ENCODE measurements at places on chromosomes 4 and X. TPM values are rescaled to one million over a fixed set of nuclear protein-coding genes. Genes with fewer than 3 reads are reported as not detected.

DNA sequence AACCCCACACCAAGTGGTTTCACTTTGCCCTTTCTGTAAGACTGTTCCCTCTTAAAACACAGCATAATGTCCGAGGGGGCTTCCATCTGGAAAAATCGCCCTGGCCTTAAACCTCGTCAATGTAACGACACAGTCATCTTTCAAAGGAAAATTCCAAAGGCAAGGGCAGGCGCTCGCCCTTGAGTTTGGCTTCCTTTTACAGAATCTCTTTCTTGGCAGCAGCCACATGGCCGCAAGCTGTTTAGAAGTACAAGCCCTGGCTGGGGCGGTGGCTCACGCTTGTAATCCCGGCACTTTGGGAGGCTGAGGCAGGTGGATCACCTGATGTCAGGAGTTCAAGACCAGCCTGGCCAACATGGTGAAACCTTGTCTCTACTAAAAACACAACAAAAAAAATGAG, 27.1 kb upstream of the GRPEL1 start:
- H3K27ac ChIP-seq: no peak overlapping the region
- H3K27me3 ChIP-seq: peaks cover 40% of the 10 kb centered on the region

DNA sequence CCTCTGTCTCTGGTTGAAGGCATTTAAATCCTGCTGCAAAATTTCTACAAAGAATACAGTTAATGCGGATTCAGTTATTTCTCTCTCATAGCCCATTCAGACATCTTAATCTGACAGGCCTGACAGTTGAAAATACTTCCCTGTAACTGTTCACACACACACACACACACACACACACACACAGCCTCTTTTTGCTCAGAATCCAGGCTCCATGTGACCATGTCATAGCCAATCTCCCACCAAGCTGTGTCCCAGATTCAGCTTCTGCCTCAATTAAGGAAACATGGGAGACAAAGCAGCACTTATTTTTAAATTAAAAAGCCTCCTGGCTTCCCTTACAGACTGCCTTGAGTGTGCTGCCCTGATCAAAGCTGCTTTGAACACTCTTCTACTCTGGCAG, 49.3 kb upstream of the EFHC2 start:
- DNase-seq: no peak
- no peak overlapping the region for H3K27ac ChIP-seq
- no peaks in the 10 kb centered on the region for H3K4me1 ChIP-seq
- H3K36me3 ChIP-seq: no peaks in the 10 kb centered on the region
- no peaks in the 10 kb centered on the region for H3K27me3 ChIP-seq

DNA sequence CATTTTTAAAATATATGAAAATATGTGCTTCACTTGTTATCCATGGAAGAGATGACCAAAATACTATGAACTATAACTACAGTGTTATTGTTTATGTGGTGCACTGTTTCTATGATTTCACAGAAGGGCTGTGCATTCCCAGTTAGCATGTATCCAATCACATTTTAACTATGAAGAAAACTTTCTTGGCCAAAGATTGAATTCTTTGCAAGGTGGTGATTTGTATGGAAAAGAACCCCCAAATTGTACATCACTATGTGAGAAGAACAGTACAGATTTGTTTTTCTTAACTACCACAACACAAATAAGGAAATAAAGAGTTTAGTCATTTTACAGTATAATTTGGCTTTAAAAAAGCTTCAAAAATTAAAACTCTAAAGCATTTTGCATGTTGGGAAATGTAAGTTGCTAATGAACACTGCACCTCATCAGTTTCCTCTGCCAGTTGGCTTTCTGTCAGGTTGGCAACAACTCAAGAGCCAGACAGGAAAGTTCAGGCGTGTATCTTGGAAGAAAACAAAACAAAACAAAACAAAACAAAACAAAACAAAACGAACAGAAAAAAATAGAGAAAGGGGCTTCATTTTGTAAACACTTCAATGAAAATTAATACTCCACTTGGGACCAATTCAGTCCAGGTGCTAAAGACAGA, 237.0 kb downstream of the SCFD2 start:
- no peak for DNase-seq
- H3K27ac ChIP-seq: no peak overlapping the region
- no peak overlapping the region for H3K4me3 ChIP-seq
- H3K4me1 ChIP-seq: peaks cover 2% of the 10 kb centered on the region

DNA sequence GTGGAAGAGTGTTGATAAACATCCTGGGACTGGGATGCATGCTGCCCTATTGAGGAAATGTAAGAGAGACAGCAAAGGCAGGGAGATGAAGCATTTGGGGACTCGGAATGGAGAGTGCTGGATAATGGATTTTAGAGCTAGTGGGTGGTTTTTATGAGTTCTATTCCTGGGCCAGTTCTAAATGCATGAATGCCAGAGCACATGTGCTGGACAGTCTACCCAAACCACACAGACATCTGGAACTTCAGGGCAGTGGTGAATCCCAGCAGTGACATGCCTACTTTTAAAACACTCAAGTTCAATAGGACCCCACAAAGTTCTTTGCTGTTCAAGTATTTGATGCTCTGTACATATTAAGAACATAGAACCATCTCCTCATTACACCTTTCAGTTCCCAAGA, 133.9 kb downstream of the CBR4 start:
- no peak overlapping the region for H3K27ac ChIP-seq
- peaks cover 18% of the 10 kb centered on the region for H3K36me3 ChIP-seq
- no peaks in the 10 kb centered on the region for H3K27me3 ChIP-seq
- no peak for DNase-seq
- H3K4me3 ChIP-seq: no peak overlapping the region

DNA sequence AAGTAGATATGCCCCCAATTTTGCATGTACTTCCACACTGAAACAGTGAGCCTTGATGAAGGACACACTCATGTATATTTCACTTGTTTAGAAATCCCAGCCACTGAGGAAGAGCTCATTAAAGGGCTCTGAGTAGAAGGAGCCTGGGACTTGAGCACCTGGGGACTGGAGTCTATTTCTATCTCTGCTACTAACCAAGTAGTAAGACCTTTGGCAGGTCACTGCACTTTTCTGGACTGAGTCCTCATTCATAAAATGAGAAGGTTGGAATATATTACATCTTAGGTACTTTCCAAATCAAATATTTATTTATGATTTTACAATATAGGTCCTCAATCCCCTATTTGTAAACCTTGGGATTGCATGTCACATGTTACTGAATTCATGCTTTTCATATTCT, 78.2 kb upstream of the C4orf54 start:
- no peaks in the 10 kb centered on the region for H3K36me3 ChIP-seq
- no peak for DNase-seq
- H3K4me3 ChIP-seq: no peak overlapping the region
- H3K27ac ChIP-seq: no peak overlapping the region
- peaks cover 6% of the 10 kb centered on the region for H3K27me3 ChIP-seq
- H3K4me1 ChIP-seq: no peaks in the 10 kb centered on the region

DNA sequence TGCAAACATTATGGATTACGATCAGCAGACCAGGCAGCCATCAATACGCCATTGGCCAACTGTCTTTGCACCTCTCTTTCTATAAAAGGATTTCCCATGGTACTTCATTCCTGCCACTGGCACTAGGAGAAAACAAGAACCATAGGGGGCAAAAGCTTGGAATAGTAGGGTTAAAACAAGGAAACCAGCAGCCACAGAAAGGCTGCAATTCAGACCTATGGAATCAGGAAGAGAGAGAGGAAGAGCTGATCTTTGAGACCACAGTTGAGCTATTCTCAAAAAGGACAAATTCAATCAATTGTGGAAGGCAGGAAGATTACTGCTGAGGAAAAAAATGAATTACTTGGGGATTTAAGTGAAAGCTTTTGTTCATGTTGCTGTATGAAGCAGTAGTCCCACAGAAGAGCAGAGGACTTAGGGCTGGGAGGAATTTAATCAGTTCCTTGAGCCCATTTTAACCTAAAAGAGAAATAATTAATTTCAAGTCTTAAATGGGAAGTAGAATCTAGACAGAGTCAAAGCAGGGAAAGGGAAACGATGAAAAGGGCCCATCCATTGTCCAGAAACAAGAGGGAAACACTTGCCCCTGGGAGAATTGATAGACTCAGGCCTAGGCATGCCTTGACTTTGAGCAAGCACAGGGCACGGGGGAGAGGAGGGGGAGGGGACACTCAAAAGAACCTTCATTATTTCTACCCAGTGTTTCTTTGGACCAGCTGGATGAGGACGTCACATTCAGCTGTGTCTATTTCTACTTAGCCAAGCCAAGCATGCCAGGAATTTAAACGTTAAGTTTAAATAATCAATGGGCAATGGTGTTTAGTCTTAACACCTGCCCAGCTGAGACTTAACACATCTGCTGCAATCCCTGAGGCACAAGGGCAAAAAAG, 50.7 kb downstream of the SCD5 start:
- H3K27me3 ChIP-seq: no peaks in the 10 kb centered on the region
- peaks cover 56% of the 10 kb centered on the region for H3K4me1 ChIP-seq
- H3K36me3 ChIP-seq: no peaks in the 10 kb centered on the region

DNA sequence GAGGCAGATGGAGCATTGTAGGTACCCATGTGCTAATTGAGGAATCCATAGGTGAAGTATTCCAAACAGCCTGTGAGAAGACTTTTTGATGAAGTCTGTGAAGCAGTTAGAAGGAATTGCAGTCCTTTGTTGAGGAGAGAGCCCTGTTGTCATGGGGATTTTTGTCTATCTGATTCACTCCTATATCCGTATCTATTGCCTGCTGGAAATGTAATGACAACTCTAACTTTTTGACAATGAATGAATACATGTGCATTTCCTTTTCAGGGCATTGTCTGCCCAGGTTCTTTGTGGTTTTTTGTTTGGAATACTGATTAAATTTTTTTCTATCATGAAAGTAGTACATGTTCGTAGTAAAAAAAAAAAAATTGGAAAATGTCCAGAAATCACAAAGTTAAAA, 31.1 kb downstream of the STK32B start:
- H3K36me3 ChIP-seq: peaks cover 1% of the 10 kb centered on the region
- no peak overlapping the region for H3K27ac ChIP-seq
- peaks cover 20% of the 10 kb centered on the region for H3K27me3 ChIP-seq

- peak overlapping the region; percentile 70 for H3K27ac ChIP-seq
- no peaks in the 10 kb centered on the region for H3K27me3 ChIP-seq
Measured at GRCh38 chrX:124217304-124218251, 114.9 kb upstream of the TEX13D start.

- no peaks in the 10 kb centered on the region for H3K4me1 ChIP-seq
- H3K27ac ChIP-seq: no peak overlapping the region
- no peaks in the 10 kb centered on the region for H3K36me3 ChIP-seq
- peaks cover 48% of the 10 kb centered on the region for H3K27me3 ChIP-seq
- no peak overlapping the region for H3K4me3 ChIP-seq
Measured at GRCh38 chrX:131219271-131219670, 69.8 kb downstream of the IGSF1 start.

GRCh38 chr4:110733901-110734300, 111.0 kb upstream of the PITX2 start:
- no peak overlapping the region for H3K27ac ChIP-seq
- no peaks in the 10 kb centered on the region for H3K27me3 ChIP-seq
- no peak overlapping the region for H3K4me3 ChIP-seq
- peaks cover 27% of the 10 kb centered on the region for H3K4me1 ChIP-seq
- no peaks in the 10 kb centered on the region for H3K36me3 ChIP-seq

GRCh38 chrX:117973110-117973807, 143.4 kb downstream of the KLHL13 start:
- H3K4me1 ChIP-seq: peaks cover 16% of the 10 kb centered on the region
- no peaks in the 10 kb centered on the region for H3K36me3 ChIP-seq
- no peaks in the 10 kb centered on the region for H3K27me3 ChIP-seq

DNA sequence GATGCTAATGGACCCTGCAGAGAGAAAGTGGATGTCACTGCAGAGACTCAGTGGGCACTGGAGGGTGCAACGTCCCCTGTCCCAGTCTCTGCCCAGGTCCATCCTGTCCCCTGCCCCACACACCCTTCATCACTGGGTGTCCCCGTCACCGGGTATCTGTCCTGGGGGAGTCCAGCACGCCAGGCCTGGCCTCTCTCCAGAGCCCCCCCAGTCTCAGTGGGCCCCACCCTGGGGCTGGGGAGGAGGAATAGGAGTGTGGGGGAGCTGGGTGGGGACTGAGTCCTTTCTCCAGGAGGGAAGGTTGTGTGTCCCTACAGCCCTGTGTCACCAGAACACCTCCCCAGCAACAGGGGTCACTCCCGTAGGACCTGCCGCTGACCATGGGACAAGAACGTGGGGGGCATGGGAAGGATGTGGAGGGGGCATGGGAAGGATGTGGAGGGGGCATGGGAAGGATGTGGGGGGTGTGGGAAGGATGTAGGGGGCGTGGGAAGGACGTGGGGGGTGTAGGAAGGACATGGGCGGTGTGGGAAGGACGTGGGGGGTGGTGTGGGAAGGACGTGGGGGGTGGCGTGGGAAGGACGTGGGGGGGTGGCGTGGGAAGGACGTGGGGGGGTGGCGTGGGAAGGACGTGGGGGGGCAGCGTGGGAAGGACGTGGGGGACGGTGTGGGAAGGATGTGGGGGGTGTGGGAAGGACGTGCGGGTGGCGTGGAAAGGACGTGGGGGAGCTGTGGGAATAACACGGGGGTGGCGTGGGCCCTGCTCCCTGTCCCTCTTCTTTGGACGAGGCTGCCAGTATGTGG, 21.0 kb upstream of the SPON2 start:
- H3K4me1 ChIP-seq: no peaks in the 10 kb centered on the region
- H3K4me3 ChIP-seq: no peak overlapping the region
- no peak overlapping the region for H3K27ac ChIP-seq
- peaks cover 10% of the 10 kb centered on the region for H3K27me3 ChIP-seq
- DNase-seq: no peak

- peaks cover 6% of the 10 kb centered on the region for H3K4me1 ChIP-seq
- no peak for DNase-seq
- peak within 1 kb of the TSS; percentile 56 for H3K4me3 ChIP-seq
- no peak within 1 kb of the TSS for H3K27ac ChIP-seq
Measured at GRCh38 chr4:825971-826330, at the start of gene CPLX1. Gene CPLX1 (minus strand): TSS chr4:826129. CDS start chr4:824522, 1,607 bp downstream.

- H3K4me1 ChIP-seq: peaks cover 5% of the 10 kb centered on the region
- no peak for DNase-seq
- no peaks in the 10 kb centered on the region for H3K27me3 ChIP-seq
- no peak overlapping the region for H3K4me3 ChIP-seq
- H3K36me3 ChIP-seq: peaks cover 10% of the 10 kb centered on the region
Measured at GRCh38 chr4:122836941-122837340, 10.3 kb downstream of the FGF2 start.

DNA sequence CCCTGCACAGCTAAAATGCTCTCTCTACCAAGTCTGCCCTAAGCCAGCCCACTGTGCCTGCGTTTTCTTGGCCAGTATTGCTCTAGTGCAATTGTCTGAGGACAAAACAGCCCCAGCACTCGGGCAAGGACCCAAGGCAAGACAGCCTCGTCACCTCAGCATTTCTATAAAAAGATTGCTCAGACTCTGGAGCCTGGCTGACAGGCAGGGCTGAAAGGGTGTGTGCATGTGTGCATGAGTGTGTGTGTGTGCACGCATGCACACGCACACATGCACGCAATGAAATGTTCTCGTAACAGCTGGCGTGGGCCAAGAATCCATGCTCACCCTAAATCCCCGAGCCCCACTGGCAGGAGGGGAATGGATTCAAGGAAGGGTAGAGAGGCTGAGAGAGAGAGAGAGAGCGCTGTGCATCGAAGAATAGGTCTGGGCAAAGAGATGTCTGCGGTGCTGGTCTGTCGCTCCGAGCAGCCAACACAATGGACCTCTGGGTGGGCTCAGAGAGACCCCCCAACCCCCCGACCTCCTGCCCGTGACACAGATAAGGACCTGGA, 579.2 kb downstream of the BCOR start:
- H3K27ac ChIP-seq: peak overlapping the region; percentile 83
- DNase-seq: no peak
- no peak overlapping the region for H3K4me3 ChIP-seq
- no peaks in the 10 kb centered on the region for H3K27me3 ChIP-seq

Gene DCX
- total RNA-seq: 6.1 TPM

Gene OTUD6A
- total RNA-seq: not detected

Gene VCX3A
- 0.63 TPM for total RNA-seq

Gene VMA21
- 30.4 TPM for total RNA-seq
